B cell (primary cell): ENCODE measurements at places on chromosomes 1 and 21.

GRCh38 chr1:58933599-58933926, 149.7 kb upstream of the JUN start:
- DNase-seq: no peak

DNA sequence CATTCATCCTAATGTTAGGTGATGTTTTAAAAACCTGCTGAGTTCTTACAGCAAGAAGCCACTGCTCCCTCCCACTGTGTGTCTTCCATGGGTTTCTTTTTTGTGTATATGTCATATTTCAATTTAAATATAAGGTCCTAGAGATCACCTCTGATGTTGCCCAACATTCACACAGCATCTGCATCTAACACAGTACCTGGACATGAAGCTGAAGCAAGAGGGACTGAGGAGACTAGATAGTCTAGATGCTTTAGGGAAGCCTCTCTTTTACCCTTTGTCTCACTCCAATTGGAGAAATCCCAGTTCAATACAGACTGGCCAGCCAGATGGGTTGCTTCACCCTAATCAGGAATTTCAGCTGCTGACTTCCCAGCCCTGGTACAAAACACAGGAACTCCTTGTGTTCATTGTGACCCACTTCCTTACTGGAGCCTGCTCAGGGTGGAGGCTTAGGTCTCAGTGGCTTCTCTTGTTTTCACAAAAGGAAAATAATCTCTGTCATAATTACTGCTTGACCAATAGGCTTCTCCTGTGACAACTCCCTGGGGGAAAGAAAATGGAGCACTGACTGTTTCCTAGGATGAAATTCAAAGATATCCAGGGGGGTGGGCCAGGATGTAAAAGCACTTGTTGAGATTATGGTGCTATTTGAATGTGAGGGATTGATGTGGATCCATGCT, 17.3 kb downstream of the BTG2 start:
- no peak for DNase-seq

GRCh38 chr1:114745291-114745690, 12.5 kb downstream of the CSDE1 start:
- no peak for DNase-seq

DNA sequence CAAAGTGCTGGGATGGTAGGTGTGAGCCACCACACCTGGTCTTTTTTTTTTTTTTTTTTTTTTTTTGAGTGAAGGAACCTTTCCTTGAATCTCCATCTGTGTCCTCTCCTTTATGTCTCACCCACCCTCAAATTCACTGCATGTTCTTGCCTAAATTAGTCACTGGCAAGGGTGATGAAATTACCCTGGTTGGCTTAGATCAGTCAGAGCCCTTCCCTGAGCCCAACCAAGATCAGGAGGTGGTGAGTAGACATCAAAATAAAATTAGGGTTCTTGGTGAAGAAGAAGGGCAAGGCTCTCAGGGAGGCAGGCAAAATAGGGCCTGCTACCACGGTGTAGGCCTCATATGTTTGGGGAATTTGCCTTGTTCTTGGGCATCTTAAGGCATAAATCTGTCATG, 5.3 kb upstream of the TNN start:
- no peak for DNase-seq

DNA sequence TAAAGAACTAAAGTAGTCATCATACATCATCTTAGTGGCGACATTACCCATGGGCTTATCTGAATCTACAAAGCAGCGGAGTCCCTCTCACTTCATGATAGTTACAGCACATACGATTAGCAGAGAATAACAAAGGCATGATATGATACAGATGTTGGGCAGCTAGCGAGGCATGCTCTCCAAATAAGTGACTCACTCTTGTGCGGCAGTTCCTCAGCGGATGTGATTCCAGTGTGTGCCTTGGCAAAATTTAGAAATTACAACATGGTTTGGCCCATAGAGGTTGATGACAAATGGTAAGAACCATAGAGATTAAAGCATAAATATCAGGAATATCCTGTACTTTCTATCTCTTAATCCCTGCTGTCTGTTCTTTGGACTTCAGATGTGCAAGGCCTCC, 48.1 kb upstream of the PAXBP1 start:
- DNase-seq: no peak

- no peak for DNase-seq
Measured at GRCh38 chr1:114832057-114832456, 22.6 kb upstream of the SYCP1 start.

DNA sequence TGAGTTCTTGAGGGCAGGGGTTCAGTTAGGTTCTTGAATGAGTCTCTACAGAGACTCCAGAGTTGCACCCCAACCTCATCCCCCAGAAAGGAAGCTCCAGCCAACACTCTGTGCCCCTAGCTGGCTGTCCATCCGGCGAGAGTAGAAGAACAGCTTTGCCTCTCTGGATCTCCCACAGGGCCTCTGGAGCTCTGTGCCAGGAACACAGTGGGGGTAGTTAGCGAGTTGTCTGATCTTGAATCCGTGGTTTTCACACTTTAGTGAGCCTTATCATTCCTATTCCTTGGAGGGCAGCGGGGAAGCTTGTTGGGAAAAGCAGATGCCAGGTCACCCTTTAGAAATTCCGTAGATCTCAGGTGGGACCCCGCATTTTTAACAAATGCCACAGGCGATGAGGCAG, 45.0 kb downstream of the STUM start:
- no peak for DNase-seq

- DNase-seq: no peak
Measured at GRCh38 chr1:204758601-204759000, 73.1 kb upstream of the LRRN2 start.

- no peak for DNase-seq
Measured at GRCh38 chr1:20775700-20776099, 11.4 kb downstream of the HP1BP3 start.

GRCh38 chr1:39413902-39414528, 77.4 kb upstream of the BMP8A start:
- no peak for DNase-seq

DNA sequence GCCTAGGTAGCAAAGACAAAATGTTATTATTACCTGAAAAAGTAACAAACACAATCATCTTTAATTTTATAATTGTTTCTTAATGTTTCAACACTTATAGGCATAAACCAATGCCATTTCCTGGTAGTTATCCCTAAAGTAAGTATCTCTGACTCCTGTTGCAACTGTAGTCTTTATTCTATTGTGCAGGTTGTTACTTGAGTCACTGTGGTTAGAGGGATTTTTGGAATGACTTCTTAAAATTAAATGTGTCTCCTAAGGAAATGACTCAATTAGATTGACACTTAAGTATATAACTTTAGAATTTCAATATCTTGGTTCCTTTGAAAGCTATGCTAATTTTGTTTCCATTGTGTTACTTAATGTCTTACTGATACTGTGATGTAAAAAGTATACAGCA, 143.9 kb downstream of the PHTF1 start:
- no peak for DNase-seq

DNA sequence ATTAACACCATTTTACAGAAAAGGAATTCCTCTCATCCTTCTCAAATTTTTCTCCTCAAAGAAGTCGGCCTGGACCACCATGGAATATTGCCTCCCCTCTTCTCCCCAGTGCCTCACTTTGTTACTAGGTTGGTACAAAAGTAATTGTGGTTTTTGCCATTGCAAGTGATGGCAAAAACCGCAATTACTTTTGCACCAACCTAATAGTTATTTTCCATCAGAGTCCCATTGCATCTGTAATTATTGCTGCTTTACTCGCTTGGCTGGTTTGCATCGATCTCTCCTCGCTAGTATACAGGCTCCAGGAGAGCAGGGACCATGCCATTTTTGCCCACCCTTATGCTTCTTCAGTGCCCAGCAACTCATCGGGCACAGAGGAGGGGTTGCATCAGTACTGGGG, 963 bp upstream of the C1orf94 start:
- DNase-seq: no peak

DNA sequence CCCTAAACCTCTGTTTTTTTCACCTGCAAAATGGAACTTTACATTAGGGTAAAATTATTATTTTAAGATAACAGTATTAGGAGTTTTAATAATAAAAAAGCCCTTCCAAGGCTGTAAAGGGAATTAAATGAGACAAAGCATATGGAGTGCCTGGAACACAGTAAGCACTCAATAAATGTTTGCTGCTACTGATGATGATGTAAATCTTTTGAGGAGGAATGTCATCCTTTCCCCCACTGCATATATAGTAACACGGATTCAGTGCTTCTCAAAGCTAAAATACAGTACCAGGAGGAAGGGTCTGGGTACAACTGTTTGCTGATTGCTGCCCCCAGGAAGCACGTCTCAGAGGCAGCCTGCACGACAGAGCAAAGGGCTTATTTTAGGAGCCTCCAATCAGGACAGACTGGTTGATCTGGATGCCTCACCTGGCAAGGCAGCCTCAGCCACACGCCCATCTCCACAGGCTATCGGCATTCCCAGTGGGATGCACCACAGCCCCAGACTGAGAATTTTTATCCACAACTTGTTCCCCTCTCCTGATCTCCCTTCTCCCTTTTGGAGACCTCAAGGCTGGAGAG, 64.4 kb downstream of the GADD45A start:
- no peak for DNase-seq

GRCh38 chr1:49104575-49104974, 327.9 kb upstream of the BEND5 start:
- DNase-seq: no peak

DNA sequence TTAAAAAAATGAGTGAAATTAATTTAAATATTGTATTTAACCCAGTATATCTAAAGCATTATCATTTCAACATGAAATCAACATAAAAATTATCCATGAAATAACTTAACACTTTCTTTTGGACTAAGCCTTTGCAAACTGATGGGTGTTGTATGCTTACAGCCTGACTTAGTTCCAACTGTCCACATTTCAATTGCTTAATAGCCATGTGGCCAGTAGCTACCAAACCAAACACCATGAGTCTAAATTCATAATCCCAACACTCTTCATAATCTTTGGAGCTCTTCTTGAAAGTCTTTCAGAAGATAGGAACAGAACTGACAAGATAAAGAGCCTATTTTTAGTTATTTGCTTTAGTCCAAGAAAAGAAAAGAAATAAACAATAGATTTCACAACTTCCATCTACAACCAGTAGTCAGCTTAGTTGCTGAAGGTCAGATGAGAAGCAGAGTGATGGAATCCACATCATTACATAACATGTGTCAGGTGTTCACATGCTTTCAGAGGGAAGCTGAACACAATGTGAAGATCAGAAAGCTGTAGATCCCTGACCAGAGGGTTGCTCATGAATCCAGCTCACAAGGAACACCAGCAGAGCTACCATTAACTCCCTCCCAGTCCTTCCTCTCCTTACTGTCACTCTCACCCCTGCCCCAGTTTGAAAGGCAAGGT, 144.0 kb upstream of the ZNF648 start:
- DNase-seq: no peak

DNA sequence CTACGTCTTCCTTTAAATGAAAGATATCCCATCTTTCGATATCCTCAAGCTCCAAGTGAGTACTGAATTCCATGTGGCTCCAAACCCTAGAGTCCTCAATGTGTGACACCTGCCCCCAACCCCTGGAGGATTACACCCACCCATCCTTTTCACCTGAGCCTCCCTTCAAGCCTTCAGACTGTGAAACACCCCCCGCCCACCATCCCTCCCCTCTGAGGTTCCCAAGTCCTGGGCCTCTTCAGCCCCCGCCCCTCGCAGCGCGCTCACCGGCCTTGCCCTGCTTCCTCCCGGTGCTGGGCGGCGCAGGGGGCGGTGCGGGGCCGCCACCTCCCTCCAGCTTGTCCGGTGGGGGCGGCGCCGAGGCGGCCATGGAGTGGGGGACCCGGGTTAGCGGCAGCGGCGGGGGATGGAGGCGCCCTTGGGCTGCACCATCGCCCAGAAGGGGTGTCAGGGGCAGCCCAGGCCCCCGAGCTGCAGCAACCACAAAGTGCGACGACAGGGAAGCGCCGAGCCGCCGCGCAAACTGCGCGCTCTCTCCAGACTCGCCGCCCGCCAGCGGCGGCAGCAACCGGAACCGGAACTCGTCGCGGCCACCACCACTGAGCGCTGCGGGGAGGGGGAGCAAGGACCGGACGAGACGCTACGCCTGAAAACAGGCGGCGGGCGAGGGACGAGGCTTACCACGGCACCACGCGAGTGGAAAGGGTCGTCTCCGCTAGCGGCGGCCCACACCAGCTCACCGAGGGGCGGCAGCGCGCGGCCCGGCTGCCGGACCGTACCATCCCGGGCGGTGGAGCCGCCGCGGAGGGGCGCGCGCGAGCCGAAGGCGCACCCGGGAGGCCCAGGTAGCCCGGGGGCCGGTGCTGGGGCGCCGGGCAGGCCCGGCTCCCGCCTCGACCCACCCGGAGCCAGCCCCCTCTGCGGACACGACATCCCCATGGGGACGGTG, at the start of gene PYGO2:
PYGO2 (minus strand) TSS at position 576 of the 949 bp plus-strand sequence; CDS start at position 370, 206 bp downstream.
- peak; percentile 93 for DNase-seq
